ENCODE measurements at places on chromosomes 2 and 18.
A peak's percentile ranks its signal among the peaks of the same experiment; 100 is the strongest.

DNA sequence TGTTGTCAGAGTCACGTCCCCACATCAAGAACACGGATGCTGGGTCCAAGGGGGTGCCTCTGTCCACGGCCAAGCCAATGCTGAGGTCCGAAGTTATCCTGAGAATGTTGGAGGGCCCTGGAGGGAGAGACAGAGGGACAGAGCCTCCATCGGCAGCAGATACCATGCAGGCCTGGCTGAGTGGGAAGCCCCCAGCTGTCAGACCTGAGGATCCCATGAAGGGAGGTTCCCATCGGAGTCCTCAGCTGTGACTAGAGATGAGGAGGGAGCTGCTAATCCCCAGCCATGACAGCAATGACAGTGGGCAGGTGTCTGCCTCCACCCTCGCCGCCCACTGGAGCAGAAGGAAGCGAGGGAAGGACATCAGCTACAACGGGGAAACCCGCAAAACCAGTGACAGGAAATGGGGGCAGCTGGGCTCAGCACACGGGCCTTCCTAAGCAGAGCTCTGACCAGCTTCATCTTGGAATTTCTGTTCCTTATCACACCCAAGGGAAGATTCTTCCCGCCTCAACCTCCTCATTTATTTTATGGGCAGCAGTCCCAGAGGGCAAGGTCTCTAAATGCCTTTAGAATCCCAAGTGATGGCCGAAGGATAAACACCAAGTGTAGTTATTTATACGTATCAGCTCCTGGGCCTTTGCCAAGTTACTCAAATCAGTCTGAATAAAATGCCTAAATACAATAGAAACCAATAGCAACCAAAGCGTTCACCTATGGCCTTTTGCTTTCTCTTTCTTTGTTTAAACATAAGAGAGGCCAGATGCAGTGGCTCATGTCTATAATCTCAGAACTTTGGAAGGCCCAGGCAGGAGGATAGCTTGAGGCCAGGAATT, 32.2 kb downstream of the FAM178B start:
- no peak for DNase-seq

- no peak for DNase-seq
Observed at GRCh38 chr18:45774065-45774521, 50.1 kb downstream of the SLC14A1 start.

GRCh38 chr2:175017618-175018414, 12.6 kb upstream of the CHN1 start:
- DNase-seq: no peak

- no peak for DNase-seq
Observed at GRCh38 chr2:18345848-18346247, 214.6 kb downstream of the RDH14 start.

GRCh38 chr2:57882895-57883515, 163.6 kb upstream of the VRK2 start:
- peak; percentile 7 for DNase-seq

GRCh38 chr2:106996171-106996769, 110.3 kb upstream of the ST6GAL2 start:
- no peak for DNase-seq

DNA sequence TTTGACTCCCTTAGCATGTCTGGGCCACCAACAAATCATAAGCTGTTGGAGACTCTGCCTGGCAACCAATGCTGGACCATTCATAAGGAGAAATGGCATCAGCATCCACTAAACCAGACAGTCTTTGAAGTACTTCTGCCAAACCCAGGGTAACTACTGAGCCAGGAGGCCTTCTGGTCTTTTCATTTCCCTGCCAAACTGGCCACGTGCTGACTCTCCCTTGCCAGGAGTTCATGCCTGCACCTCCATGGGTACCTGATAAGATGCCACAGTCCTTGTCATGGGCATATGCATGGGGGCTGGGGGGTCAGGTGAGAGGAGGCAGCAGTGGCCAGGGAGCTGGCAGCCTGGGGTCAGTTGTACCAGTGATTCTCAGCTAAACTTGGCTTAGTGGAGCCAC, 34.2 kb upstream of the DAPL1 start:
- no peak for DNase-seq

GRCh38 chr18:67218556-67218955, 298.0 kb downstream of the DSEL start:
- DNase-seq: no peak

DNA sequence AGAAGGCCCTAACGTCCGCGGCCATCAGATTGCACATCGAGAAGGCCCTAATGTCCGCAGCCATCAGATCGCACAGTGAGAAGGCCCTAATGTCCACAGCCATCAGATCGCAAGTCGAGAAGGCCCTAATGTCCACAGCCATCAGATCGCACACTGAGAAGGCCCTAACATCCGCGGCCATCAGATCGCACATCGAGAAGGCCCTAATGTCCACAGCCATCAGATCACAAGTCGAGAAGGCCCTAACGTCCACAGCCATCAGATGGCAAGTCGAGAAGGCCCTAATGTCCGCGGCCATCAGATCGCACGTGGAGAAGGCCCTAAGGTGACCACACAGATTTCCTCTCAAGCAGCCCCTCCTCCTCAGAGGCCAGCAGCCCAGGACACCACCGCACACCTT, 193.2 kb upstream of the PXDN start:
- DNase-seq: no peak

DNA sequence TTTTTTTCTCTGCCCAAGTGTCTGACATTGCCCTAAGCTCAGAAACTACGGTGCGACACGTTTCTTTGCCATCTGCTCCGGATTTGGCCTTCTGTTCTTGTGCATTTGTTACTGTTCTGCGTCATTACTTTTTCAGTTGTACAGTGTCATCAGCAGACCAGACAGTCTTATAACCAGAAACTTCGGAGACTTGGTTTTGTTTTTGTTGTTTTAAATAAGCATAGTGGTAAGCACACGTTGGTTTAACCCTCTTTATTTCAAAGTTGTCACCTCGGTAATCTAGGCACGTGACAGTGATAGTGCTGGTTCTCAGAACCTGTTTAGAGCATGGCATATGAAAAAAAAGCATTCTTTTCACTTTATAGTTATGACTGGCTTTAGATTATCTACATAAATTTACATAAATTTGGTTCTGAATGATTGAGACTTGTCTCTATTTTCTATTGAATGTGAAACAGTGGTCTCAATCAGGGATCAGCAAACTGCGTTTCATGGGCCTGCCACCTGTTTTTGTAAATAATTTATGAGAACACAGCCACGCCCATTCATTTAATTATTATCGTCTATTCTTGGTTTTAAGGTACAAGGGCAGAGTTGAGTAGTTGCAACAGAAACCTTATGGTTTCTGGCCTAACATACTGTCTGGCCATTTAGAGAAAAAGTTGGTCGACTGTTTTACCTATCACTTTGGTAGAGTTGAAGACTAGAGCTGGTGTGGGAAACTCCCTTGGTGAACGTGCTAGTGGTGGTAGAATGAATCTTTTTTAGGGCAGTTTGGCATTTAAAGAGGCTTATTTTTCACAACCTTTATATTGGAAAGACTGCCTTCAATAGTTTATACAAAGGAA, 106.5 kb downstream of the ZNF532 start:
- no peak for DNase-seq

DNA sequence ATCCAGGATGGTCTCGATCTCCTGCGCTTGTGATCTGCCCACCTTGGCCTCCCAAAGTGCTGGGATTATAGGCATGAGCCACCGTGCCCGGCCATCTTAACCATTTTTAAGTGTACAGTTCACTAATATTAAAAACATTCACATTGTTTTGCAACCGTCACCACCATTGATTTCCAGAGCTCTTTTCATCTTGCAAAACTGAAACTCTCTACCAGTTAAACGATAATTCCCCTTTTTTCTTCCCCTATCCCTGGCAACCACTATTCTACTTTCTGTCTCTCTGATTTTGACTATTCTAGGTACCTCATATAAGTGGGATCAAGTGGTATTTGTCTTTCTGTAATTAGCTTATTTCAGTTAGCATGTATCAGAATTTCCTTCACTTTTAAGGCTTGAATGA, 16.8 kb upstream of the NEUROD1 start:
- DNase-seq: no peak

DNA sequence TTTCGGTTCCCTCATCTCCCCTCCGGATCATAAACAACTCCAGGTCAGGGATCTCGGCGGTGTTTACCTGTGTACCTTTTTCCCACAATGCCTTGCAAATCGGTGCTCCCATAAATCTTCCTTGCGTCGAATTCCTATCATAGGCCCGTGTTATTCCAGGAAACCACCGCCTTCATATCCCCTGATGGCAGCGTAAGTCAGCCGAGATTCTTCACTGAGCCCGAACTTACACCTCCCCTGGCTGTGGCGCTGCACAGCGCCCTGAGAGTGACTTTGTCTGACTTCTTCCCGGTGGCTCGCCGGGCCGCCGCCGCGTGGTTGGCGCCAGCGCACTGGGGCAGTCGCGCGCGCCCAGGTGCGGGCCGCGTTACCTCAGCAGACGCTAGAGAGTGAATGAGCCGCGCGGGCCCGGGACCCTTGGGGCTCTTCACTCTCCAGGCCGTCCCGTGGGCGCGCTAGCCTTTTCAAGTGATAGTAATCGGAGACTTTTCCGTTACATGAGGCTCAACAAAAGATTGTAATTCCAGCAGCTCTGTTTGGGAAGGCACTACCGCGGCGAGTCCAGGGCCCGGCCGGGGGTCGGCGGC, 101.6 kb downstream of the SPTBN1 start:
- DNase-seq: no peak

DNA sequence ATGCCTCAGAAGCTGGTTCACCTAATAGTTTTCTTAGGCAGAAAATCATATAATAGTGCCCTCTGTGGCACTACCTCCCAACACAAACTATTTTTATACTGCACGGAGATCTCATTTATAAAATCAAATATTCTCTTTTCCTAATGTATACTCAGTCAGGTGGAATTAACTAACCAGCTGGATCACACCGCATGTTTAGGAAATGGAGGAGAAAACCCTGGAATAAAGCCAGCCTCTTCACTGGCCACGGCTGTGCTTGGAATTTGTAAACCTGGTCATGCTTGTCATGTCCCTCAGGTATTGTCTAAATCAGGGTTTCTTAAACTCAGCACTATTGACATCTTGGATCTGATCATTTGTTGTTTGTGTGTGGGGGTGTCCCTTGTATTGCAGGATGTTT, 85.6 kb downstream of the DOCK10 start:
- no peak for DNase-seq

- DNase-seq: no peak
Observed at GRCh38 chr2:47638430-47638829, 144.5 kb upstream of the MSH6 start.

- peak; percentile 28 for DNase-seq
Observed at GRCh38 chr18:55334875-55335274, 253.1 kb downstream of the TCF4 start.

DNA sequence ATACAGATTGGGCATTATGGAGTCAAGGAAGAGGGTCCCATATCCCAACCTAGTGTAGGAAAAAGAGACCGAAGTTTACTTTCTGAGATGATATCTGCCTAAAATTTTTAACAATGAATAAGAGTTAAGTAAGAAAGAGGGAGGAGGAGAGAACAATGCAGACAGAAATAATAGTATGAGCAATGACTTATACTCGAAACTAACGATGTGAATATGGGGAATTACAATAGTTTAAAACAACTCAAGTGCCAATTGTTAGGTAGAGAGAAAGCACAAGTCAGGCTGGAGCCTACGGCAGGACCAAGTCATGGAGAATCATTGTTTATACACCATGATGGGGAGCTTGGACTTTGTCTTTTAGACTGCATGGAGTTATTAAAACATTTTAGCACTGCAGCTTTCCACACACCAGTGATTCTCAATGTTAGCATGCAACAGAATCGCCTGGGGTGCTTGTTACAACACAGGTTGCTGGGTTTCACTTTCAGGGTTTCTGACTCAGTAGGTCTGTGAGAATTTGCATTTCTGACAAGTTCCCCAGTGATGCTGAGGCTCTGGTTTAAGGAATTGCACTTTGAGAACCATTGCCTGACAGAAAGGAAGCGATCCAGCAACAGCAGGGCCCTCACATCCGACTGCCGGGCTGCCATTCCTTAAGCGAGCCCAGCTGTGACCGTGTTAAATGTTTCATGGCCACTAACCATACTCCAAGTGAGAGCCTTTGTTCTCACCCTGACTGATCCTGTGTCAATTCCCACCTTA, 511.2 kb downstream of the DCDC2C start:
- no peak for DNase-seq

- no peak for DNase-seq
Observed at GRCh38 chr2:162011706-162012564, 62.1 kb downstream of the DPP4 start.

DNA sequence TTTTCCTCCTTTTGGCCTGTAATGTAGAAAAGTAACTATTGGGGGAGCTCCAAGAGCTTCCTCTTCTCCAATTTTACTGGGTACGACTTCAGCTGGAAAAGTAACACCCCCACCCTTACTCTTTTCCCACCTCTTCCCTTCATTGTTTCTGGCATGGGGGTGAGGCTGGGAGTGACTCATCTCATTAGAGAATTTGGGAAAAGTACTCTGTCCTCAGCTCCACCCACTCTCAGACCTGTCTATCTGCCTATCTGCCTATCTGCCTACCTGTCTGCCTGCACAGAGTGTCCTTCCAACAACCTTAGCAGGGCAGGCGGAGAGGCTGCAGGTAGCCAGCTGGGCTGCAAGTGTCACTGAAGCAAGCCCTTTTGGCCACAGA, 93.6 kb downstream of the EPHA4 start:
- no peak for DNase-seq

GRCh38 chr2:17804358-17804757, 11.9 kb upstream of the MSGN1 start:
- DNase-seq: no peak
